ENCODE measurements at places on chromosomes 1 and 21. TPM values are rescaled to one million over a fixed set of nuclear protein-coding genes. Genes with fewer than 3 reads are reported as not detected.
A peak's percentile ranks its signal among the peaks of the same experiment; 100 is the strongest.

DNA sequence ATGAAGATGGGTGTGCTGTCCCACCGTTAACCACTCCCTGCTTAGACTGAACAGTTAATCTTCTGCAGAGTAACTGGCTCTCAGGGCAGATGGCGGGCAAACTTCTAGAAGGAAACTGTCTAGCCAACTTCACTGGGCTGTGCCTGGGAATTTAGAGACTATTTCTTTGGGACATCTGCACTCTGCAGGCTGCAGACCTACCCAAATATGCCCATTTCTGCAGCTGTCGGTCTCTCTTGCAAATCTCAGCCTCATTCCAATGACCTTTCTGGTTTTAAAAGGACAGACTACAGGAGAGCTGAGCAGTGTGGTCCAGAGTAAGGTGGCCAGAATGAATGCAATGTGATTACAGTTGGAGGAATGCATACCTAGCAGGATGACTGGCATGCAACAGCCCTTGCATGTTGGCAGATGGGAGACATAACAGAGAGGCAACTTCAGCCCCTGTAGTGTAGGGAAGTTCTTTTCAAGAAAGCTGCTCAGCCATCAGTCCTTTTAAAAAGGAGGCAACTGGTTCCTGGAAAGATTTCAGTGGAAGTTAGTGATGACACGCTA lies 26.3 kb upstream of the IL20 start:
- H3K27me3 ChIP-seq: peaks cover 33% of the 10 kb centered on the region
- H3K4me1 ChIP-seq: peaks cover 7% of the 10 kb centered on the region
- H3K27ac ChIP-seq: no peak overlapping the region
- no peaks in the 10 kb centered on the region for H3K36me3 ChIP-seq
- H3K4me3 ChIP-seq: no peak overlapping the region
- DNase-seq: no peak

The GBP7 gene
- 0.11 TPM for total RNA-seq

The UBR4 gene
- 155 TPM for total RNA-seq

DNA sequence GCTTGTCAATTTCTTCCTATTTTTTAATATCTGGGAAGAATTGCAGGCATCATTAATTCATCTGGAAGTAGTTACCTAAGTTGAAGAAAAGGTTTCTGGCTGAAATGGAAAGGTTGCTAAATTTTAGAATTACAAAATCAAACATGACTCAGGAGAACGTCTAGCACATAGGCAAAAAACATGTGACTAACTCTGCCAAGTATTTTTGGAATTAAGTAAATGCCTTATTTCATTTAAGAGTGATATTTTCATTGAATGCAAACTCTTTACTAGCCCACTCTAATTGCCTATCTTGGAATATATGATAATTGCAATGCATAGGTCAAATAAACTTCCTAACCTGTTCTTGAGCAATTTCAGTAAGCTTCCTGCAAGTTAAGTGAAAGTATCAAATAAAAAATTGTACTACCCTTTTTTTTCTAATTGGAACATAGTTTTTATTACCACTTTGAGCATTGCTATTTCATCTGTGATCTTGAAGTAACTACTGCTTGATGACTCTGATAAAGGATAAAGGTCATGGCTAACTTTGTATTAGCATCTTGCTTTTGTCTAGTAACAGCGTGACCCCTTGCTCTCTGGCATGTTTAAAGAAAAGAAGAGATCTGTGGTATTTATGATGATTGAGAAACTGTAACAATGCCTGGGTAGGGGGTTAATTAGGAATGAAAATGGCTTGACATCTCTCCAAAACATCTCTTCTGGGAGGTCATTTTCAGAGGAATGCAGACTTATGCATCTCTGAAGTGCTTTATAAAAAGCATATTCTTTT lies 208.3 kb upstream of the NCAM2 start:
- no peak overlapping the region for H3K27ac ChIP-seq
- H3K36me3 ChIP-seq: peaks cover 2% of the 10 kb centered on the region
- H3K4me3 ChIP-seq: no peak overlapping the region
- H3K4me1 ChIP-seq: no peaks in the 10 kb centered on the region
- DNase-seq: no peak

GRCh38 chr1:95994643-95995042 lies 726.9 kb upstream of the PTBP2 start:
- H3K27ac ChIP-seq: no peak overlapping the region
- no peaks in the 10 kb centered on the region for H3K27me3 ChIP-seq
- DNase-seq: no peak
- no peaks in the 10 kb centered on the region for H3K36me3 ChIP-seq
- H3K4me3 ChIP-seq: no peak overlapping the region

The CFHR2 gene
- total RNA-seq: not detected

DNA sequence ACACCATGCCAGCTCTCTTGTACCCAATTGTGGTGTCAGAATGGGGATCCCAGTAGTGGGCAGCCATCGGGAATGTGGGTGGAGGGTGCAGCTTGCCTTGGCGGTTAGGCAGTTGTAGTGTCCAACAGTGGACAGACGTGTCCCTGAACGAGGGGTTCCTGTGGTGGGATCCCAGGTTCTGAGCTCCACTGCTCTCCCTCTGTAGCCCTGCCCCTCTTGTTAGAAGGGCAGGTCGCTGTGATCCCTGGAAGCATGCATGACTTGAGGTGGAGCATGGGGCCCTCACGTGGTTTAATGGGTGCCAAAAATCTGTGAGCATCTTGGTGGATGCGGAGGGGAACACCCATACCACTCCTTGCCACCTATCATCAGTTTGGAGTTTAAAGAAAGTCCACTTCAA lies 4.3 kb downstream of the GALNT2 start:
- no peak overlapping the region for H3K4me3 ChIP-seq
- peaks cover 4% of the 10 kb centered on the region for H3K27me3 ChIP-seq
- H3K4me1 ChIP-seq: peaks cover 33% of the 10 kb centered on the region
- H3K36me3 ChIP-seq: peaks cover 4% of the 10 kb centered on the region
- DNase-seq: no peak
- no peak overlapping the region for H3K27ac ChIP-seq

- no peaks in the 10 kb centered on the region for H3K4me1 ChIP-seq
- no peak for DNase-seq
- H3K27ac ChIP-seq: no peak overlapping the region
- no peaks in the 10 kb centered on the region for H3K27me3 ChIP-seq
- H3K4me3 ChIP-seq: no peak overlapping the region
- no peaks in the 10 kb centered on the region for H3K36me3 ChIP-seq
These were observed 93.3 kb downstream of the FAM78B start for GRCh38 chr1:166073489-166073888.

GRCh38 chr1:43933386-43934100 lies at the start of gene ARTN:
Gene ARTN (plus strand): TSS chr1:43933801. CDS start chr1:43935657, 1,856 bp downstream.
- H3K27me3 ChIP-seq: peaks cover 20% of the 10 kb centered on the region
- no peak for DNase-seq
- H3K36me3 ChIP-seq: no peaks in the 10 kb centered on the region
- H3K27ac ChIP-seq: no peak within 1 kb of the TSS

The CFHR1 gene
- total RNA-seq: not detected

The SYCP1 gene
- not detected for total RNA-seq

DNA sequence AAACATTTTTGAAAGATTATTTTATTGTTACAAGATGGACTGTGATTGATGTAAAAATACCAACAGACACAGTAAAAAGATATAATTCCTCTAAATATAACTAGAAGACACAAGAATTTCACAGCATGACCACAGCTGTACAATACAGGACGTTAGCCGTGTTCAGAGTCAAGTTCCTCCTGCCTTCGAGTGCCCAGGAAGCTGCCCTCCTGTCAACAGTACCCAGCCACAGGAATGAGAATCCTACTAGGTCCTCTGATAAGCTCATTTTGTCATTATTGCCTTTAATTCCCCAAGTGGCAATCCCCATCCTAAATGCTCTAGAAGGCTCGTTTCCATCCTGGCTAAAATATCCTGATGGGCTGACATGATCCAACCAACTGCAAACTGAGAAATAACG lies 16.4 kb upstream of the CAPN2 start:
- peaks cover 4% of the 10 kb centered on the region for H3K4me1 ChIP-seq
- DNase-seq: no peak
- peaks cover 2% of the 10 kb centered on the region for H3K27me3 ChIP-seq
- H3K36me3 ChIP-seq: no peaks in the 10 kb centered on the region
- no peak overlapping the region for H3K4me3 ChIP-seq

The LRRC38 gene
- not detected for total RNA-seq

GRCh38 chr1:172185996-172186395 lies 234.5 kb upstream of the C1orf105 start:
- H3K27me3 ChIP-seq: peaks cover 2% of the 10 kb centered on the region
- peaks cover 25% of the 10 kb centered on the region for H3K4me1 ChIP-seq
- no peak overlapping the region for H3K4me3 ChIP-seq

DNA sequence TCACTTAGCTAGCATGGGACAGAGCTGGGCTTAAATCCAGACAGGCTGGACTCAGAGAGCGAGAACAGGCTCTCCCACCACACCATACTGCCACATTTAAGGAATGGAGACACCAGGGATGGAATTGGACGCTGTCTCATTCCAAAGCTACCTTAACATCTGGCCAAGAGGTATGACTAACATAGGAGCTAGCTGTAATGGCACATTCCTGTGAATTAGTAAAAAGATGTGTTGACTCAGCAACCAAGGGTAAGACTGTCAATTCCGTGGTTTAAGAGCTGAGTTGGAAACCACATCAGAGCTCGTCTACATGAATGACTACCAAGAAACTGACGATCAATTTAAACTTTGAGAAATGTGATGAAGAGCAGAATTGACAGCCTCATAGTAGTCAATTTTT lies 8.3 kb upstream of the TNFRSF9 start:
- H3K4me3 ChIP-seq: peak overlapping the region; percentile 17
- H3K27ac ChIP-seq: peak overlapping the region; percentile 18
- no peaks in the 10 kb centered on the region for H3K36me3 ChIP-seq
- no peak for DNase-seq
- peaks cover 23% of the 10 kb centered on the region for H3K4me1 ChIP-seq

DNA sequence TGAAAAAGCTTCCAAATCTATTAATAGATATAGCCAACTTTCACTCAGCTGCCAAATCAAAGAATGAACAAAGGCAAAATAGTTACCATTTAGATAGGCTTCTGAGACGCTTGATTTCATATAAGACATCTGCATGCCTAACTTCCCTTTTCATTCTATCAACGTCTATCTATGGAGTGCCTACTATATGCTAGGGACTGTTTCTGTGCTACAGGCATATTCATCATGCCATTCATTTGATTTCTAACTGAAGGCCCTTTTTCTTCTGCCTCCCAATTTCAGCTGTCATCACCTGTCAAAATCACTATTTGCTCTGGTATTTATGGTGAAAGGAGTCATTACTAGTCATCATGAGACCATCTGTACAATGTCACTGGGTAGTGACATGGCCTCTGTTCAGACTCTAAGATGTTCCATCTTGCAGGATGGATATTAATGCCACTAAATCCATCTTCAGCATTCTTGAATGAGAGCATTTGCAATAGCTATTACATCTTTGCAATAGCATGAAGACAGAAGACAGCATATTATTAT lies 4.3 kb upstream of the KRTAP13-1 start:
- H3K36me3 ChIP-seq: no peaks in the 10 kb centered on the region
- no peaks in the 10 kb centered on the region for H3K4me1 ChIP-seq
- DNase-seq: no peak
- H3K27me3 ChIP-seq: no peaks in the 10 kb centered on the region
- no peak overlapping the region for H3K4me3 ChIP-seq

DNA sequence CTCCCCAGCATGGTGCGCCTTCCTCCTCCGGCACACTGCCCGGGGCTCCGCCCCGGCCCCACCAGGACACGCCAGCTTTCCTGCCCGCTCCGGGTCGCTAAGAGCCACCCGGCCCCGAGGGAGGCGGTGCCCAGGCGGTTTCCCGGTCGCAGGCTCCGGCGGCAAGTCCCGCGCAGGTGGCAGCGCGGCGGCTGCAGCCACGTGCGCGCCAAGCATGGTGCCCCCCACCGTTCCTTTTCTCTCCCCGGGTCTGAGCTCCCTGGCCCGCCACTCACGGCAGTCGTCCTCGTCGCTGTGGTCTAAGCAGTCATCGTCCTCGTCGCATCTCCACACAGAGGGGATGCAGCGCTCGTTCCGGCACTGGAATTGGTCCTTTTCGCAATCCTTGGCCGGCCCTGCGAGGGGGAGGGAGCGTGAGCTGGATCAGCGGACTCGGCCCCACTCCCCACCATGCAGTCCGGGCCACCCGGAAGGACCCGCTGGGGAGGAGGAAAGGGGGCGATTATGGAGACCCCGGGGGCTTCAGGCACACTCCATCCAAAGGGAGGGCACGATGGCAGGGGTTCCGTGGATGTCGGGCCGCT lies 1.2 kb downstream of the LRP8 start:
- peak overlapping the region; percentile 90 for H3K27ac ChIP-seq
- peaks cover 11% of the 10 kb centered on the region for H3K36me3 ChIP-seq
- H3K27me3 ChIP-seq: no peaks in the 10 kb centered on the region
- peaks cover 44% of the 10 kb centered on the region for H3K4me1 ChIP-seq
- DNase-seq: no peak

The SFN gene
- 1.4 TPM for total RNA-seq

- H3K27ac ChIP-seq: peak overlapping the region; percentile 99
- H3K4me3 ChIP-seq: no peak overlapping the region
- DNase-seq: no peak
These were observed 10.6 kb downstream of the CBR1 start for GRCh38 chr21:36080386-36080785.

- peaks cover 4% of the 10 kb centered on the region for H3K36me3 ChIP-seq
- no peak overlapping the region for H3K27ac ChIP-seq
- DNase-seq: no peak
- H3K27me3 ChIP-seq: no peaks in the 10 kb centered on the region
These were observed 70.9 kb downstream of the APP start for GRCh38 chr21:26099610-26100219.

The URB1 gene
- 15.8 TPM for total RNA-seq

DNA sequence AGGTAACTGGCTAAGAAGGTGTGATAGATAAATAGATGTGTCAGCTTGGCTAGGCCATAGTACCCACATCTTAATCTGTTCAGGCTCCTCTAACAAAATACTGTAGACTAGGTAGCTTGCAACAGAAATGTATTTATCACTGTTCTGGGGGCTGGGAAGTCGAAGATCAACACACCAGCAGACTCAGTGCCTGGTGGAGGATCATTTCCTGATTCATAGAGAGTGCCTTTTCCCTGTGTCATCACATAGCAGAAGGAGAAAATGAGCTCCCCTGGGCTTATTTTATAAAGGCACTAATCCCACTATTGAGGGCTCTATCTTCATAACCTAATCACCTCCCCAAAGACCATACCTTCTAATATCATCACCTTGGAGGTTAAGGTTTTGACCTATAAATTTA lies 532.7 kb upstream of the OLFM3 start:
- no peak overlapping the region for H3K4me3 ChIP-seq
- H3K27me3 ChIP-seq: no peaks in the 10 kb centered on the region
- no peaks in the 10 kb centered on the region for H3K4me1 ChIP-seq
- H3K36me3 ChIP-seq: no peaks in the 10 kb centered on the region
- no peak for DNase-seq

GRCh38 chr21:39197448-39198233 lies 14.4 kb upstream of the PSMG1 start:
- no peaks in the 10 kb centered on the region for H3K27me3 ChIP-seq
- H3K4me1 ChIP-seq: peaks cover 18% of the 10 kb centered on the region
- H3K27ac ChIP-seq: no peak overlapping the region
- peaks cover 39% of the 10 kb centered on the region for H3K36me3 ChIP-seq

Measured in activated naive CD8-positive, alpha-beta T cell treated with anti-CD3 and anti-CD28 coated beads, Interleukin-2, amount 10 ng/mL, durations not matched to agents 7 days and 5 days (primary cell).